ENCODE measurements at places on chromosomes 11 and 22.

- peak; percentile 11 for DNase-seq
Measured at GRCh38 chr11:45322891-45323600, 36.9 kb upstream of the SYT13 start.

DNA sequence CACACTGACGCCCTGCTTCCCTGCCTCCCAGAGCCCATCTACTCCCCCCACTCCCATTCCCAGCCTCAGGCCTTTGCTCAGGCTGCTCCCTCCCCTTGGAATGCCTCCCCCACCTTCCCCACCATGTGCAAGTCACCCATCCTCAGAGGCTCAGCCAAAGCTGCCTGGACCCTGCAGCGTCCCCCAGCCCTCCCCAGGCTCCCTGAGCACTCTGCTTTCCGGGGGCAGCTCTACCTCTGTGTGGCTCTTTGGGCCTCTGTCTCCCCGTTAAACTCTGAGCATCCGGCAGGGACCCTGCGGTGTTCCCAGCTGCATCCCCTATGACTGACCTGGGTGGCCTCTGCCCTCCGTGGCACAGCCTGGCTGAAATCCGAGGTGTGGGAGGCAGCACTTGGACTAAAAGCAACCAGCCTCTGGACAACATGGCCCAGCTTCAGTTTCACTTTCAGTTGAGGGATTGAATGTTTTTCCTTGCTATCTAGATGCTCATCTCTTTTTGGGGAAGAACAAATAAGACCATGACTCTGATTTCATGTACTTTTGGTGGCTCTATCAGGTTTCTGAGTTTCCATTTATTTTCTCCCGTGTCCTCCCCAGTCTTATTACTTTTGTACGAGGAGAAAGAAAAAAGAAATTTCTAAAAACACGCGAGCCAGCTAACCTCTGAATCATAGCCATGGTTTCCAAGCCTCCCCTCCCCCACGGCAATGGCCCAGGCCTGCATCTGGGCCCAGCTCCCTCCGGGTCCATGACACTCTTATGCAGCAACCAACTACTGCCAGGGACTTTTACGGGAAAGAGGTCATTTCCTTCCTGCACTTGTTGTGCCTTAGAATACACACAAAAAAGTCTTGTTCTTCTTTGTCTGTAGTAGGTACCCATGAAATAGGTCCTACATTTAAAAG lies 3.8 kb downstream of the APOL3 start:
- DNase-seq: peak; percentile 83

- no peak for DNase-seq
Measured at GRCh38 chr22:47000256-47000655, 237.8 kb downstream of the TBC1D22A start.

DNA sequence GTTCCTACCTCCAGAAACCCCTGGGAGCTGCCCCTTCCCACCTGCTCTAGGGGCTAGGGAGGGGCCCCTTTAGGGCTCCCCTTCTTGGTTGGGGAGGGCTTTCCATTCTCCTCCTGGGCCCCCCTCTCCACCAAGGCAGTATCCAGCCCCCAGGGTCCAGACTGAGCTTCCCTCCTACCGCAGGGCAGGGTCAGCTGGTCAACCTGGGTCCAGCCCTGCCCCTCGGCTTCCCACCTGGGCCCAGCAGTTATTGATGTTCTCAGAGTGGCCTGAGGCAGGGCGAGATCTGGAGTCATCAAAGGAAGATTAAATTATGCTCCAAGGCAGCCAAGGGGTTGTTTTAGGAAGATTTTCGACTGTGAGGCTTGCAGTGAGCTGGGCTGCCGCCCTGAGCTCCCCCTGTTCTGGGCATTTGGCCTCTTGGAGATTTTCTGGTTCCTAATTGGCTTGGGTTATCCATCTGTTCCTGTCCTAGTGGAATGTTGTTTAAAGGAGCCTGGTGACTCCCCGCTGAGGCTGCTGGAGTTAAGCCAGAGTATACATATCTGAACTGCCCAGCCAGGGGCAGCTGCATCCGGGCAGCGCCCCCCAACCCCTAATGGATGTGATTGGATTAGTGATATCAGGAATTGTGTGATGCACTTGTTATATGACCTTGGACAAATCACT lies 1.8 kb upstream of the SLC22A8 start:
- DNase-seq: no peak

- no peak for DNase-seq
Measured at GRCh38 chr11:121422675-121423074, 29.4 kb upstream of the SORL1 start.

GRCh38 chr11:100778166-100778785 lies 91.2 kb downstream of the ARHGAP42 start:
- DNase-seq: no peak

- no peak for DNase-seq
Measured at GRCh38 chr22:33891455-33891854, 28.8 kb downstream of the LARGE1 start.

- DNase-seq: no peak
Measured at GRCh38 chr11:27201454-27202302, 161.1 kb downstream of the BBOX1 start.

DNA sequence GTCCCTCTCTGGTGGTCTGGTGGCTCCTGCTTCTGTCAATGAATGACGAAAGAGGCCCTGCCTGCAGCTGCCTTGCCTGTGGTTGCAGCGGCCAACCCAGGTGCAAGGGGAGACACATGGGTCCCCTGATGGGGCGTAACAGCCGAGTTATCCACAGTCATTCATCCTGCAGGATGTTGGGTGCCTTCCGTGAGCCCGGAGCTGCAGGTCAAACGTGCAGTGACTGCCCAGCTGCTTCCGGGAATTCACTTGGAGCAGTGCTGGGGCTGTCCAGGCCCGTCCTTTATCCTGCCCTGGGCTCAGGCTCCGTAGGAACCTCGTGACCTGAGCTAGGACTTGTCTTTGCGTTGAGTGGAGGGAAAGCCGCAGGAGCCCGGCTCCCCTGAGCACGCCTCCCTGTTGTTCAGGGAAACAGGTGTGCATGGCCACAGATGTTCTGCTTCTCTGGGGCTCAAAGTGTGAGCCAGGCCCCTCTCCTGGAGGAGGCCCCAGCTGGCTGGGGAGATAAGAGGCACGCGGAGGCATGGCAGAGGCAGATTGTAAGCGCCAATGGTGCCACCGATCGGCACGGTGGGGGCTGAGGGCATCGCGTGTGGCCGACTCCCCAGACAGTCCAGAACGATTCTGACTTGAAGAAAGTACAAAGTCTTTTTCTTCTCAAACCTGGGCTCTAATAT lies 635.4 kb downstream of the BRD1 start:
- no peak for DNase-seq

- no peak for DNase-seq
Measured at GRCh38 chr22:29830585-29830984, 7.5 kb downstream of the ASCC2 start.

DNA sequence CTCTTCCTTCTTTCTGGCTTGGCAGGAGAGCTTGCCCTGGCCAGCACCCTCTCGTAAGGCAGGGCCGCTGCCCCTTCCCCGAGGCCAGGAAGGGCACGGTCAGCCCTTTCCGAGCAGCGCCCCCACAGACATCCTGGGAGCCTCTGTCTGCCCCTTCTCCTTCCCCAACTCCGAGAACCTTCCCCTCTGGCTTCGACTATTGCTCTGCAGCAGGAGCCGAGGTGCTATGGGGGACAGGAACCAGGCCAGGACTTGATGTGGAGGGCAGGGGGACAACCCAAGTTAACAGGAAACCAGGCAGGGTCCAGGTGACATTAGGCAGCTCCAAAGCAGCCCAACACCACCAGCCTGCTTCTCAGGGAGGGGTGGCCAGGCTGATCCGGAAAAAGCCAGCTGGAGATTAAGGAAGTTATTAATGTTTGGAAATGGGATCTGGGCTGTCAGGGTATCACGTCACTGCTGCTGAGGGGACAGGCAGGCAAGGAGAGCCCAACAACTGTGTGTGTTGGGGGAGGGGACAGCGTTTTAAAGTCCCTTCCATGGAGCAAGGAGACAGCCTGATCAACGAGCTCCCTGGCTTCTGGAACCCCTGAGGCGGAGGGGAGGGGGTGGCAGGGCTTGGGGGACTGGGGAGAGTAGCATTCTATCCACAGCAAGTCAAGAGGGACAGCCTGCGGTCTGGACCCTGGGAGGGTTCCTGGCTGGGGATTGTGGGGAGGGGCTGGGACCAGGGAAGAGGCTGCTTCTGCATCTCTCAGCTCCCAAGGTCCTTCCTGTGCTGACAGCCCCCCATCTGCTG lies 27.3 kb downstream of the SYT7 start:
- no peak for DNase-seq

GRCh38 chr11:47007579-47007978 lies 71.0 kb downstream of the CSTPP1 start:
- no peak for DNase-seq

DNA sequence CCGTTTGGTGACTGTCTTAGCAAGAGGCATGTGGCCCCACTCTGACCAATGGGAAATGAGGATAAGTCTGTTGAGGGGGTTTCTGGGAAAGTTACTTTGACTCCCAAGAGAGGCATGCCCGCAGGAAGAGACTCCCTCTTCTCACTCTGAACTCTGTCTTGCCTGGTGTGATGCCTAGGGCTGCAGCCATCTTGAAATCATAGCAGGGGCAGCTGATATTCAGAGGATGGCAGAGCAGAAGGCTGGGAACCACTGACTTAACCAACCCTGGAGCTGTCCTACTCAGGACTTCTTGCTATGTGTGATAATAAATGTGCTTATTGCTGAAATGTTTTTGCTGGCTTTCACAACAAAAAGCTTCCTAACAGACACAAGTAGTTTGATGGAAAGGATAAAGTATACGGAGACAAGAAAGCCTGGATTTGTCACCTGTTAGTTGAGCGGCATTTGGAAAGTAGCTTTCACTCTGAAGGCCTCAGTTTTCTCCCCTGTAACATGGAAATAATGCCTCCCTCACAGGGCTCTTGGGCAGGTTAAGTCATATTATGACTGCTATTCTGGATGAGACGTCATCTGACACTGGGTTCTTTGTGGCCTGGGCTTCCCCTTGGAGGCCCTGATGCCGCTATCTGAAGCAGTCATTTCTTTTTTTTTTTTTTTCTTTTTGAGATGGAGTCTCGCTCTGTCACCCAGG lies 128.5 kb downstream of the CEP164 start:
- no peak for DNase-seq

DNA sequence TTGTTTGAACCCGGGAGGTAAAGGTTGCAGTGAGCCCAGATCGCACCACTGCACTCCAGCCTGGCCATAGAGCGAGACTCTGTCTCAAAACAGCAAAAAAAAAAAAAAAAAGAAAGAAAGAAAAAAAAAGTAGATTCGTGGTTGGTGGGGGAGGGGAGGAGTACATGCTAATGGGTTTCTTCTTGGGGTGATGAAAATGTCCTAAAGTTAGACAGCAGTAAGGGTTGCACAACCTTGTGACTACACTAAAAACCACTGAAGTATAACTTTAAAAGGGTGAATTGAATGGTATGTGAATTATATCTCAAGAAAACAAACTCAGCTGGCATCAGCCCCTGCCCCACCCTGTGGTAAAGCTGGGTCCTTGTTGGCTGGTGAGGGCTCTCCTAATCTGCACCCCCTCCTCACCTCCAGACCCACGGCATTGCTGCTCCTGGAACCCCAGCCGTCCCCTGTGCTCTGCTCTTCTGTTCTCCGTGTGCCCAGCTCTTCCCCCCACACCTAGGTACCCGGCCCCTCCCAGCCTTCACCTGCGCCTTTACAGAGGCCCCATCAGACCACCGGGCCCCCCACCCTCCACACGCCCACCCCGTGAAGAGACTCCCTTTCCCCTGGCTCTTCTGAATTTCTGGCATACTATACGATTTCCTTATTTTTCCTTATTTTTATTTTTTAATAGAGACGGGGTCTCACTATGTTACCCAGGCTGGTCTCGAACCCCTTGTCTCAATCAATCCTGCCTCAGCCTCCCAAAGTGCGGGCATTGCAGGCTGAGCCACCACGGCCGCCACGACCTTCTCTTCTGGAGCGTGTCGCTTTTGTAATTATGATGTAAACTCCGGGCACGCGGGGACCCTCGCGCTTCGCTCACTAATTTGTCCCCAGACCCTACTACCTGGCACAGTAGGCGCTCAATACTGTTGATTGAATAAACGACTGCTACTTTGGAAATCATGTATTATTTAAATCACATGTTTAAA lies 924 bp upstream of the FADD start:
- no peak for DNase-seq

DNA sequence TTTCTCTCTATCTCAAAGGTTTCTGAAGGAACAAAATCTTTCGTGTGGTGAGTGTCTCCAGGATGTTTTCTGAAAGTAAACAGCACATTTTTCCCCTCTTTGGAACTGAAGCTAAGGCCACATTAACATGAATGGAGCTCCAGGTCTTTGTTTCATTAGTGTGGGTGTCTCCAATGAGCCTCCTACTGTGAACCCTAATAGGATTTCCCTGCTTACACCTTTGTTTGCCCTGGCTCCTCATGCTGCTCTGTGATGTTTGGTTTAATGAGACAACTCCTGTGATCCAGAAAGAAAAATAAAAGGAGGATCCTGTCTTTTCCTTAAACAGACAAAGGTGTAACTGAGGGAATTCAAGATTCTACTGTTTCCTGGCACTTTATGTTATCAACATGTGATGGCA lies 76.9 kb upstream of the SLC6A5 start:
- no peak for DNase-seq

GRCh38 chr11:2314525-2315394 lies 12.9 kb downstream of the TSPAN32 start:
- DNase-seq: peak; percentile 76

GRCh38 chr11:59186130-59186594 lies 14.2 kb downstream of the DTX4 start:
- DNase-seq: peak; percentile 37

GRCh38 chr11:83448686-83449085 lies 162.5 kb upstream of the CCDC90B start:
- no peak for DNase-seq

Data from midbrain (tissue), 1 donor.